ENCODE measurements at places on chromosomes 2 and 18. TPM values are rescaled to one million over a fixed set of nuclear protein-coding genes. Genes with fewer than 3 reads are reported as not detected.

DNA sequence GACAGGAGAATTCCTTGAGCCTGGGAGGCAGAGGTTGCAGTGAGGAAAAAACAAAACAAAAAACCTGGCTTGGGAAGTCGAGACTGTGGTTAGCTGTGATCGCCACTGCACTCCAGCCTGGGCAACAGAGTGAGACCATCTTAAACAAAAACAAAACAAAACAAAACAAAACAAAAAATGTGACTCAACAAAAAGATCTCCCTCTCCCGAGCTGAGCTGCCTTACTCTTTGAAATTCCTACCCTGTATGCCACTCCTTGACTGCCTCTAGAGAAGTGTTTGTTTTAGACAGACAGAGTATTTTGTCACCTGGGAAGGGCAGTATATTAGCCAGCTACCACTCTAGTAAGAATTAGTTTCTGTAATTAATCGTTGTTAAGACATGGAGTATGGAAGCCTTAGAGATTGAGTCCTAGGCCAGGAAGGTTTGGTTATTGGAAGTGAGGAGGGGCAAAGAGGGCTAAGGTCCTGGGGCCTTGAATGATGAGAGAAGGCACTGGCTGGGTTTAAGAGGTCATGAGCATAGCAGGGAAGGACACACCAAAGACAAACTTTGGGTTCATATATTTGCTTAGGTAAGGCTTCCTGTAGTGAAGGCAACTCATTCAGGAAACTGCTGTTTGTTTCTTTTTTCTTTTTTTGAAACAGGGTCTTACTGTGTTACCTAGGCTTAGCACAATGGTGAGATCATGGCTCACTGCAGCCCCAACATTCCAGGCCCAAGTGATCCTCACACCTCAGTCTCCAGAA lies 56.0 kb downstream of the HAUS1 start:
- H3K27me3 ChIP-seq, result no peaks in the 10 kb centered on the region
- no peaks in the 10 kb centered on the region for H3K36me3 ChIP-seq
- no peak overlapping the region for H3K4me3 ChIP-seq
- no peak for DNase-seq

GRCh38 chr2:196963961-196964360 lies 37.5 kb upstream of the PGAP1 start:
- DNase-seq, result no peak
- no peak overlapping the region for H3K4me3 ChIP-seq
- peaks cover 7% of the 10 kb centered on the region for H3K4me1 ChIP-seq
- no peak overlapping the region for H3K27ac ChIP-seq
- H3K27me3 ChIP-seq, result no peaks in the 10 kb centered on the region

DNA sequence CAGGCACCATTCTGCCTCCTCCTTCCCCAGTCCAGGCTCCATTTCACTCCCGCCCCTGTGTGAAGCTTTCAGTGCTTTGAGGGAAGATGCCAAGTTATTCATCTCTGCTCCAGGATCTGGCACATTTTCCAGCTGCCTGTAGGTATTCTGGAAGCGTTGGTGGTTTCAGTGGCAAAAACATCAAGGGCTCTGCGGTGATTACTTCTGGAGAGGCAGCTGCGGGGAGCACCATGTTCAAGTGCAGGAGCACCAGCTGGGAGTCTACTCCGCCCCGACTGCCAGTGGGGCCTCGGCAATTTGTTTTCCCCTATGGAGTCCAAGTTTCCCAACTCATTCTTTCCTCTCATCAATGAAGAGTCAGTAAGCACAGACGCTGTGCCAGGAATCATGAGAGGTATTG lies 211.7 kb downstream of the CLIP4 start:
- no peak overlapping the region for H3K4me3 ChIP-seq
- peaks cover 7% of the 10 kb centered on the region for H3K27me3 ChIP-seq
- H3K27ac ChIP-seq, result no peak overlapping the region
- H3K36me3 ChIP-seq, result no peaks in the 10 kb centered on the region

DNA sequence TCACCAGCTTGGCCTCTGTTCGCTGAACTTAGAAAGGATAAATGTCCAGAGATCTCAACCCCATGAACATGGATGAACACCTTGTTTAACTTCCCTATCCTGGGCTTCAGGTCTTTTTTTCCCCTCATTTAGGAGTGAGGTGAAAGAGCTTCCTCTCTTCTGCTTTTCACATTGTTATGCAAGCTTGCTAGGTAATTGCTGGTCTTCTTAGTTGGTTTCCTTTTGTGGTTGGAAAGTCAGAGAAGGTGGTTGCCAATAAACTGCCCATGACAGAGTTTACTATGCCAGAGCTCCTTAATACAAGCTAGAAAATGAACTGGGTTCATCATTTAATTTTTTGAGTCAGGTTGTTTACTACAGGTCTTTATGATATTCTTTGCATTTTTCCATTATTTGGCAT lies 16.6 kb downstream of the SLC9A4 start:
- H3K4me3 ChIP-seq, result no peak overlapping the region
- DNase-seq, result no peak
- no peaks in the 10 kb centered on the region for H3K27me3 ChIP-seq
- no peaks in the 10 kb centered on the region for H3K36me3 ChIP-seq
- H3K4me1 ChIP-seq, result no peaks in the 10 kb centered on the region

ORC4 gene
- 61.3 TPM for total RNA-seq
